ENCODE measurements at places on chromosomes 5 and 9.

- no peak for DNase-seq
Measured at GRCh38 chr9:132199056-132199455, 37.2 kb downstream of the NTNG2 start.

GRCh38 chr5:111387361-111387760 lies 125.0 kb downstream of the STARD4 start:
- DNase-seq: no peak

GRCh38 chr9:105432247-105432842 lies 15.5 kb upstream of the FSD1L start:
- no peak for DNase-seq

DNA sequence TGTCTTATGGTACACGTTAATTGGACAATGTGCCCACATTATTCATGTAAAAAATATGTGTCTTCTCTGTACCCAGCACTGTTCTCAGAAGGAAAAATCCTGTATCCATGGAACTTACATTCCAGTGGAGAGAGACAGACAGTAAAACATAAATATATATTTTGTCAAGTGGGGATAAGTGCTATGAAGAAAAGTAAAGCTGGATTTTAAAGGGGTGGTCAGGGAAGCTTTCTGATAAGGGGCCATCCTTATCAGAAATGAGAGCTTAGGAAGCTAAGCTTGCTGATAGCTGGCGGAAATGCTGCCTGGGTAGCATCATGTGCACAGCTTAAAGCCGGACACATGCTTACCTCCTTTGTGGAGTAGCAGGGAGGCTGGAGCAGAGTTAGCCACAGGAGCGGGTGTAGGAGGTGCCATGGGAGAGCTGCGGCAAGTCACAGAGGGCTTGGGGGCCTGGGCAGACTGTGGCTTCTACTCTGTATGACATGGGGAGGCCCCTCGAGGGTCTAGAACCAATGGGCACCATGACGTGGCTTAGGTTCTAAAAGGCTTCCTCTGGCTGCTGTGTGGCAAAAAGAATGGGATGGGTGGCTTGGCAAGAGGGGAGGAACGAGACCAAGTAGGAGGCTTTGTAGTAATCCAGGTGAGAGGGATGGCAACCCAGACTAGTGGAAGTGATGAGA lies 141.7 kb downstream of the FGF1 start:
- no peak for DNase-seq

DNA sequence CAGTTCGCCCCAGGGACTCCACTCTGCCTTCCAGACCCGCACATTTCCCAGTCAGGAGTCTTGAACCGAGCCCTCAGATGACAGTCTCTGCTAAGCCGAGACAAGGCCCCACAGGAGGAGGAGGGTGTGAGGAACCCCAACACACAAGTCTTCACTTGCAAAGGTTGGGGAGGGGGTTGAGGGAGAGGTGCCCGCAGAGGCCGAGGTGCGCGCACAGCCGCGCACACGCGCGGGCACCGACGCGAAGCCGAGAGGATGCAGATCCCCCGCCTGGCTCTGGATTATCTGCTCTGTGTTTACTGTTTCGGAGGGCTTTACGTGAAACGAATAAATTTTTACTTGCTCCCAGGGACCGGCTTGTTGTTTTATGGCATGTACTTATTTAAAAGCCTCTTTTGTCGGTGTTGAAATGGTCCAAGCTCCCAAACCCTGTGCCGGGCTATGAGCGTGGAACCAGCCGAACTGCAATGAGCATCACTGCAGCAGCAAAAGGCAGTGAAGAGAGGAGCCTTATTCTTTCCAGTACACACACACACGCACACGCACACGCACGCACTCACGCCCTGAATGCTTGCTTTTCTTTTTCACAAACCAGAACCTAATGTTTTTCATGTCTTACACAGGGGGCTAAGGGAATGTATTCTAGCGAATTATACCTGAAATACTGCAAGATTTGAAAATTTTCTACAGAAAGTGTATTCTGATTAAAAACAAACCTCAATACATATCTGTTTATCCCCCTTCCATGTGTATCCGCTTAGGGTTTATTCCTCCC lies 297.7 kb downstream of the PARP8 start:
- no peak for DNase-seq

DNA sequence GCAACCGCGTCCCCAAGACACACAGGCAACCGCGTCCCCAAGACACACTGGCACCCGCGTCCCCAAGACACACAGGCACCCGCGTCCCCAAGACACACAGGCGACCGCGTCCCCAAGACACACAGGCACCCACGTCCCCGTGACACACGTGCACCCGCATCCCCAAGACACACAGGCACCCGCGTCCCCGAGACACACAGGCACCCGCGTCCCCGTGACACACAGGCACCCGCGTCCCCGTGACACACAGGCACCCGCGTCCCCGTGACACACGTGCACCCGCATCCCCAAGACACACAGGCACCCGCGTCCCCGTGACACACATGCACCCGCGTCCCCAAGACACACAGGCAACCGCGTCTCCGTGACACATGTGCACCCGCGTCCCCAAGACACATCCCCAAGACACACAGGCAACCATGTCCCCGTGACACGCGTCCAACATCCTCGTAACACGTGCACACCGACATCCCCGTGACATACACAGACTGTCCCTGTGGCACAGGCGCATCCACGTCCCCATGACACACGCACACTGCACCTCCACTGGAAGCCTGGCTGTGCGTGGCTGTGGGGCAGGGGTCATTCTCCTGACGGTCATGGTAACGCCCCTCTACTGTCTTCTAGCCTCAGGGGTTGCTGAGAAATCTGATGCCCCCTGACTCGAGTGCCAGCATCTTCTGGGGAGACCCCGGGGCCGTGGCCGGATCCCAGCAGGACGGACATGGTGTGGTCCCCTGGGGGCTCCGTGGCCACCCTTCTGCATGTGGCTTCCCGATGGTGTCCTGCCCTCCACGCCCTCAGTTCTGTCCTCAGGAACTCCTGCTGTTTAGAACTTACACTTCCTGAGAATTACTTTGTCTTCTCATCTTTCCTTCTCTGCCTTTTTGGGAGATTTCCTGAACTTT lies 24.1 kb downstream of the EXD3 start:
- no peak for DNase-seq
